ENCODE measurements at places on chromosomes 12 and 14. TPM values are rescaled to one million over a fixed set of nuclear protein-coding genes. Genes with fewer than 3 reads are reported as not detected.

- H3K27ac ChIP-seq = no peak overlapping the region
- H3K27me3 ChIP-seq = no peaks in the 10 kb centered on the region
- no peak overlapping the region for H3K4me3 ChIP-seq
These were observed 91.8 kb upstream of the RIC8B start for GRCh38 chr12:106682594-106683234.

- no peak overlapping the region for H3K4me3 ChIP-seq
- DNase-seq = peak; percentile 12
- no peaks in the 10 kb centered on the region for H3K27me3 ChIP-seq
- no peak overlapping the region for H3K27ac ChIP-seq
- no peaks in the 10 kb centered on the region for H3K36me3 ChIP-seq
These were observed 14.6 kb upstream of the EEA1 start for GRCh38 chr12:92943482-92944250.

Gene TOMM20L
- not detected for total RNA-seq

DNA sequence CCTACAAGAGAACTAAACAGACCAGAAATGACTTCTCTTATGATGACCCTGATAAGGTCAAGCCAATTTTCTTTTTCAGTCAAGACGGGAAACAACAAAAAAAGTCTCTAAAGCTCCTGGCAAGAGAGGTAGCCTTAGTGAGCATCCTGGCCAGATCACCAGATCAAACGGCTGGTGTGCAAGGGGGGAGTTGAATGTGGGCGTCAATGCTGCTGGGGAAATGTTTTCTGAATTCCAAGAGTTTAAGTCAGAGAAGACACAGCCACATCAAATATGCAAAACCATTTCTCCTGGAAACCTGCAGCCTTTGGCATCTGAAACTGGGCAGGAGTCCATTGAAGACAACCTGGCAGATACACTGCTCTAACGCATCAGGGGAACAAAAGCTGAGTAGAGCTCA lies 16.0 kb upstream of the SELPLG start:
- H3K36me3 ChIP-seq = peaks cover 12% of the 10 kb centered on the region
- no peaks in the 10 kb centered on the region for H3K4me1 ChIP-seq
- H3K27me3 ChIP-seq = no peaks in the 10 kb centered on the region
- H3K27ac ChIP-seq = no peak overlapping the region
- no peak for DNase-seq
- no peak overlapping the region for H3K4me3 ChIP-seq

Gene TESPA1
- not detected for total RNA-seq

GRCh38 chr12:67151886-67152285 lies 117.3 kb upstream of the CAND1 start:
- no peaks in the 10 kb centered on the region for H3K36me3 ChIP-seq
- no peak overlapping the region for H3K4me3 ChIP-seq
- DNase-seq = no peak

Gene KRT83
- not detected for total RNA-seq

Gene SART3
- 79.0 TPM for total RNA-seq

Gene ADCY6
- total RNA-seq = 22.4 TPM

Gene GNB3
- 7.6 TPM for total RNA-seq

DNA sequence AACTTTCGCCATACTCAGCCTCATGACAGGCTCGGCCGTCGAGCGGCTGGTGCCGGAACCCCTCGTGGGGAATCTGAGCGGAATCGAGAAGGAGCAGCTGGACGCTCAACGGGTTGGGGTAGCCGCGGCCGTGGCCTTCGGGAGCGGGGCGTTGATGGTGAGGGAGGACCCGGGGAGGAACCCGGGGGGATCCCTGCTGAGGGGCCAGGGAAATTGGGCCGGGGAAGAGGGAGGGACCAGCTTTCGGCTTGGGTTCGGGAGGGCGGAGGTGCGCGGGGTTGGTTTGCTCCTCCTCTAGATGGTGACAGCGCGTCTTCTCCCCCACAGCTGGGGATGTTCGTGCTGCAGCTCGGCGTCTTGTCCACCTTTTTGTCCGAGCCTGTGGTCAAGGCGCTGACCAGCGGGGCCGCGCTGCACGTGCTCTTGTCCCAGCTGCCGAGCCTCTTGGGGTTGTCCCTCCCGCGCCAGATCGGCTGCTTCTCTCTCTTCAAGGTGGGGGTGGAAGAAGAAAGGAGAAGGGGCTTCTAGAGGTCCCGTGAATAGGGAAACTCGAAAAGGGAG lies 9.8 kb downstream of the ARHGEF25 start:
- H3K4me3 ChIP-seq = peak overlapping the region; percentile 50
- peak; percentile 56 for DNase-seq
- H3K27ac ChIP-seq = no peak overlapping the region
- peaks cover 18% of the 10 kb centered on the region for H3K4me1 ChIP-seq
- H3K27me3 ChIP-seq = peaks cover 97% of the 10 kb centered on the region

DNA sequence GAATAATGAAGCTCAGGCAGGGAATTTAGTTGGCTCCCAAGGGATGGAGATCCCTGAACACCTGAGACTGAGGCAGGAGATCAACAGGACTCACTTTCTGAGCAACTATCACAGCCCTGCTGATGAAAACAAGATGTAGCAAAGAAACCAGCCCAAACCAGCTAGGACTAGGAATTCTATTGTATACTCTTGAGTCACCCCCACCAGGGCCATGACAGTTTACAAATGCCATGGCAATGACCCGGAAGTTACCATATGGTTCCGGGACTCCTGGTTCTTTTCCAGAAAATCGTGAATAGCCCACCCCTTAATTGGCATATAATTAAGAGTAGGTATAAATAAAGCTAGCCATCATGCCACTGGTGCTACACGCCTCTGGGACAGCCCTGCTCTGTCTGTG lies 46.0 kb upstream of the OASL start:
- H3K4me1 ChIP-seq = no peaks in the 10 kb centered on the region
- H3K27ac ChIP-seq = no peak overlapping the region
- DNase-seq = no peak
- H3K4me3 ChIP-seq = no peak overlapping the region
- H3K27me3 ChIP-seq = no peaks in the 10 kb centered on the region
- no peaks in the 10 kb centered on the region for H3K36me3 ChIP-seq

Gene NTN4
- total RNA-seq = 2.3 TPM

Gene KRT74
- not detected for total RNA-seq

GRCh38 chr14:33219957-33220356 lies 281.3 kb downstream of the NPAS3 start:
- no peaks in the 10 kb centered on the region for H3K4me1 ChIP-seq
- H3K27me3 ChIP-seq = no peaks in the 10 kb centered on the region
- no peaks in the 10 kb centered on the region for H3K36me3 ChIP-seq
- DNase-seq = no peak

DNA sequence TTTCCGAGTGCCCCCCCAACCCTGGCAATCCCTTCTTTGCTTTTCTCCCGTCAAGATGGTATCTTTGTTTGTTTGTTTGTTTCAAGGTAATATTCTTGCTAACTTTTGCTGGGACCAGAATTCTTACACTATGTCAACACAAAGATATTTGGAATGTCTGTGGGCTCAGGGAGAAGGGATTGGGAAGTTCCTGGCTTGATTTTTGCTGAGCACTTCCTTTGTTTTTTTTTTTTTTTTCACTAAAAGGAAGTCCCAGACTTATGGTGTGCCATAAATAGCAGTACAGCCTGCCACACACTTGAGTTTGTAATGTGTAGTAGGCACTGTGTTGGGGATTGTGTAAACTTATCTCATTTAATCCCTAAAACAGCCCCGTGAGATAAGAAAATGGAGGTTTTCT lies 11.2 kb upstream of the RNU6-7 start:
- no peak overlapping the region for H3K4me3 ChIP-seq
- no peaks in the 10 kb centered on the region for H3K4me1 ChIP-seq
- H3K27me3 ChIP-seq = no peaks in the 10 kb centered on the region
- H3K27ac ChIP-seq = no peak overlapping the region

DNA sequence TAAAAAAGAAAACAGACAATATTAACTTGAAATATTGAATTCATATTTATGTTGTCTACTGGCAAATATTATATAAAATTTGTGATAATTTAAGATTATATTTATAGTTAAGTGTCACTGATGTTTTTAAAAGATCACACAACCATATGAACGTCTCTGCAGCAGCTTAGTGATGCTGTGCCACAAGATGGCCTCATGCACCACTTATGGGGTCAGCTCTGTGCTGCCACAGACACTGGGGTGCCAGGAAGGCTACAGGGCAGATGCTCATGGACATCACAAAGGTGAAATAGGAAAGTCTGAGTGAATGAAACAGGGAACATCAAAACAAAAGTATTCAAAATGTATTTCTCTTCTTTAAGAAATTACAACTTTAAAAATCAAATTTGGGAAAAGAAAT lies 13.1 kb downstream of the ATXN3 start:
- H3K4me1 ChIP-seq = no peaks in the 10 kb centered on the region
- H3K27me3 ChIP-seq = no peaks in the 10 kb centered on the region
- H3K27ac ChIP-seq = no peak overlapping the region
- H3K36me3 ChIP-seq = peaks cover 6% of the 10 kb centered on the region
- no peak overlapping the region for H3K4me3 ChIP-seq
- peak; percentile 10 for DNase-seq

Gene CHURC1
- 24.3 TPM for total RNA-seq

Gene APOF
- not detected for total RNA-seq

DNA sequence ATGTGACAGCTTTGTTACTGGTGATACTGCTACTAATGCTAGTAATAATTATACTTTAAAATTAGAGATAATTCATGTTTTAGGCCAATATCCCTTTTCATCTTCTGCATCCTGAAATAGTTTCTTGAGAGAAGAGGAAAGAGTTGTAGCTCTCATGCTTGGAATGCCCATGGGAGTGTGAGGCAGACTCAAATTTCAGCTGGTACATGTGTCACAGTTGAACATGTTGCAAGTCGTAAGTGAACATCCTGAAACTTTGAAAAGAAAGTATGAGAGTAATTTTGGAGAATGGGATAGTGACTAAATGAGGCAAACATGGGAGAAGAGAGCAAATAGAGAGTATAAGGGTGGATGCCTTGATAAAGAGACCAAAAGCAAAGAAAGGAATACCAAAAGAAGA lies 168.0 kb downstream of the TMTC3 start:
- no peaks in the 10 kb centered on the region for H3K36me3 ChIP-seq
- H3K4me3 ChIP-seq = no peak overlapping the region
- no peak overlapping the region for H3K27ac ChIP-seq
- no peaks in the 10 kb centered on the region for H3K27me3 ChIP-seq
- no peak for DNase-seq

GRCh38 chr12:4700621-4701026 lies 19.6 kb upstream of the GALNT8 start:
- H3K36me3 ChIP-seq = no peaks in the 10 kb centered on the region
- peak; percentile 69 for DNase-seq
- no peak overlapping the region for H3K4me3 ChIP-seq
- H3K27me3 ChIP-seq = no peaks in the 10 kb centered on the region

GRCh38 chr14:95774265-95775160 lies 60.6 kb upstream of the TCL1A start:
- no peak overlapping the region for H3K4me3 ChIP-seq
- H3K36me3 ChIP-seq = no peaks in the 10 kb centered on the region
- peak; percentile 61 for DNase-seq
- H3K27ac ChIP-seq = no peak overlapping the region
- peaks cover 26% of the 10 kb centered on the region for H3K27me3 ChIP-seq

DNA sequence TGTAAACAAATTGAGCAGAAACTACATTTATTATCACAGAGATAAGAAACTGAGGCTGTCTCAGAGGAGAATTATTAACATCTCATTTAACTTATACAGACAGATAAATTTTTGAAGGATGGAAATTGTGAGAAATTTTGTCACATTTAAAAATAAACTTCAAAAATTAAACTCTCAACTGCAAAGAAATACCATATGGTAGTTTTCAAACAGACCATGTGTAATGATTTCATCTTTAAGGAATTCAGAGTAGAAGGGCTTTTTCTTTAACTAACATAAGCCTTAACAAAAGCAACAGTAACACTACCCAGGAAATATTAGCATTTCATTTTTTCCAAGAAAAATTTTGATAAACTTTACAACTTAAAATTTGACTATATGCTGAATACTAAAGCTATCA lies 26.6 kb downstream of the NUP37 start:
- peaks cover 12% of the 10 kb centered on the region for H3K36me3 ChIP-seq
- DNase-seq = no peak
- no peak overlapping the region for H3K4me3 ChIP-seq
- H3K4me1 ChIP-seq = no peaks in the 10 kb centered on the region
- H3K27me3 ChIP-seq = no peaks in the 10 kb centered on the region
- H3K27ac ChIP-seq = no peak overlapping the region

Gene TTC9
- 3.5 TPM for total RNA-seq

- peaks cover 23% of the 10 kb centered on the region for H3K4me1 ChIP-seq
- H3K27ac ChIP-seq = no peak overlapping the region
- peaks cover 86% of the 10 kb centered on the region for H3K27me3 ChIP-seq
- peak overlapping the region; percentile 48 for H3K4me3 ChIP-seq
- no peaks in the 10 kb centered on the region for H3K36me3 ChIP-seq
These were observed 13.5 kb upstream of the GPATCH2L start for GRCh38 chr14:76138119-76138757.
